Left renal cortex interstitium (tissue), 4 donors: ENCODE measurements at places on chromosomes 2 and 18. TPM values are rescaled to one million over a fixed set of nuclear protein-coding genes. Genes with fewer than 3 reads are reported as not detected.
A peak's percentile ranks its signal among the peaks of the same experiment; 100 is the strongest.

- DNase-seq: no peak
These were observed 123.5 kb upstream of the ZBTB14 start for GRCh38 chr18:5419030-5419429.

The SLC38A11 gene
- 11.1 TPM for polyA plus RNA-seq

The UGT1A1 gene
- polyA plus RNA-seq: 0.11 TPM

The GPR75 gene
- 3.9 TPM for polyA plus RNA-seq

DNA sequence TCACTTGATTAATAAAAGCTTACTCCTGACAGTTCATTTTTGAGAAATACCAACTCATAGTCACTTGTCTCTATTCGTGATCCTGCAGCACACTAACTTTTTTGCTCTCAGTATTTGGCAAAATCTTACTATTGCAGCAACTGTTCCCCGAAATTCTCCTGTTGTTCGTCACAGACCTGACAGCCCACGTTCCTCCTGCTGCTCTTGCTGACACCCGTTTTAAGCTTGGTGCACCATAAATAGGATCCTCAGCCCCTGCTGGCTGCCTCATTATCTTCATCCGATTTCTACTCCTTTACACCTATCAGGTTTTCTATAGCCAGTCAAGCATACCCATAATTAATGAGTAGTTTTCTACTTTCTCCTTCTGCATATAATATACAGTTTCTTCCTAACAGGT lies 368.8 kb downstream of the PLCL1 start:
- DNase-seq: no peak

The PREB gene
- polyA plus RNA-seq: 54.1 TPM

- no peak for DNase-seq
These were observed 159.4 kb downstream of the ASB1 start for GRCh38 chr2:238585836-238586821.

GRCh38 chr2:207504513-207505170 lies 25.1 kb upstream of the CREB1 start:
- no peak for DNase-seq

DNA sequence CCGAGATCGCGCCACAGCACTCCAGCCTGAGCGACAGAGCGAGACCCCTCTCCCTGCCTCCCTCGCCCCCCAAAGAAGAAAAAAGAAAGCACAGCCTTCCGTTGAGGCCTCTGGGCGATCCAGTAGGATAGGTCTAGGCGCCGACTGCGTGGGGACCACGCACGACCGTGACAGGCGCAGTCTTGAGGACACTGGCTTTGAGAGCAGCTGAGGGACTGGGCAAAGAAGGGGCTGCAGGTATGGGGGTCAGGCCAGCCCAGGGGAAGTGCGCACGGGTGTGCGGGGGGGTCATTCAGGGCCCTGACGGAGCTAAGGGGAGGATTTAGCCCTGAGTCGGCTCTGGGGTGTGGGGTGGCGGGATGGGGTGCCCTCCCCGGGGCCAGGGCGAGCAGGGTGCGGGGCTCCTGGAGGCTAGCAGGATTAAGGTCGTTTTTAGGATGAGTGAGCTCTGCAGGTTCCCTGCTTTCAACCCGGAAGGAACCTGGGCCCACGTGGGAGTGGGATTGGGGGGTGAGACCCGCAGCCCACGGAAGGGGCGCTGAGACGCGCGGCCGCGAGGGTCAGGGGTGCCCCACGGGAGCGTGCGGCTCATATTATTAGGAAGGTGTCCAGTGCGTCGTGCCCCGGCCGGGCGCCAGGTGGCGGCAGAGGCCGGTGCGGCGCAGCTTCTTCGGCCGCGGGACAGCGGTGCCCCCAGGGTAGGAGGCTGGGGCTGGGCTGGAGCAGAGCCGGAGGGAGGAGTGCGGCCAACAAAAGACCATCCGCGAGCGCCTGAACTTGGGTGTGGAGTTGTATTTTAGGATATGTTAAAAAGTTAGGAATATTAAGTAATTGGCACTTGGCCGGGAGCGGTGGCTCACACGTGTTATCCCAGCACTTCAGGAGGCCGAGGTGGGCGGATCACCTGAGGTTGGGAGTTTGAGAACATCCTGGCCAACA lies 20.5 kb upstream of the ZNF236 start:
- no peak for DNase-seq

- peak; percentile 5 for DNase-seq
These were observed 643.3 kb downstream of the SOCS6 start for GRCh38 chr18:70931942-70932814.

The IL18RAP gene
- 0.24 TPM for polyA plus RNA-seq

- no peak for DNase-seq
These were observed 164.4 kb downstream of the TMEFF2 start for GRCh38 chr2:192030289-192030688.

The NGEF gene
- 3.5 TPM for polyA plus RNA-seq

GRCh38 chr18:62939433-62939832 lies 224.1 kb downstream of the PHLPP1 start:
- DNase-seq: no peak

DNA sequence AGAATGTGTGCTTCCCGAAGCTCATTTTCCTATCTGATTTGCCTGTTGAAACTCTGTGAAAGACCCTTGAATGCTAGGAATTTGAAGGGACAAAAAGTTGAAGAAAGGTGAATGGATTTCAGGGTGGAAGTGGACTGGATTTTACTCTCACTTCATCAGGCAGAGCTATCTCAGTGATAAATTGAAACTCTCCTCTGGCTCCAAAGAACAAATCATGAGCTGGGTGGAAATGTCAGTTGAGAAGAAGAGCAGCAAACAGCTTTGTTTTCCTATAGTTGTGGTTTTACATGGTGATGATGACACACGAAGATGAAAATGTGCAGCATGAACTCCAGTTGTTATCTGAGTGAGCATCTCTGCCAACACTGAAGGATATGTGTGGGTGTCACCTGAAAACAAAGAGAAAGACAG lies 34.4 kb downstream of the CD28 start:
- no peak for DNase-seq

The TNFAIP6 gene
- 1.8 TPM for polyA plus RNA-seq

DNA sequence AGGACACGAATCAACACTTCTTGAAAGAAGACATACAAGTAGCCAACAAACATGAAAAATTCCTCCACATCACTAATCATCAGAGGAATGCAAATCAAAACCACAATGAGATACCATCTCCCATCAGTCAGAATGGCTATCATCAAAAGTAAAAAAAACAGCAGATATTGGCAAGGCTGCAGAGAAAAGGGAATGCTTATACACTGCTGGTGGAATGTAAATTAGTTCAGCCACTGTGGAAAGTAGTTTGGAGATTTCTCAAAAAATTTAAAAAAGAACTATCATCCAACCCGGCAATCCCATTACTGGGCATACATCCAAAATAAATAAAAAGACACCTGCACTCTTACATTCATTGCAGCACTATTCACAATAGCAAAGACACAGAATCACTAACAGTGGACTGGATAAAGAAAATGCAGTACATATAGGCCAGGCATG lies 78.7 kb downstream of the GRB14 start:
- DNase-seq: no peak

DNA sequence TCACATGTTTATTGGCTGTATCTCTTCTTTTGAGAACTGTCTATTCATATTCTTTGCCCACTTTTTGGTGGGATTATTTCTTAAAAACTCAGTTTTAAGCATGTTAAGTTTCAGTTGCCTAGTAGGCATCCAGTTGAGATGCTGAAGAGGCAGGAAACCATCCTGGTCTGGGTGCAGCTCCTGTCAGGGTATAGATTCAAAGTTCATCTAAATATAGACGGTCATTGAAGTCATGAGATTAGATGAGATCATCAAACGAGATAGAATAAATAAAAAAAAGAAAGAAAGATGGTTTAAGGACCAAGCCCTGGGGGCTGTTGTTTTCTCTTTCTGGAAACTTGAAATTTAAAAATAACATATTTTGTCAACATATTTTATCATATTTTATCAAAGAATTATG lies 9.2 kb upstream of the DNAH7 start:
- no peak for DNase-seq

GRCh38 chr18:38318416-38318815 lies 752.8 kb upstream of the CELF4 start:
- DNase-seq: no peak

- DNase-seq: no peak
These were observed 15.7 kb downstream of the MSH6 start for GRCh38 chr2:47798631-47799030.

The TMEM17 gene
- 5.6 TPM for polyA plus RNA-seq

DNA sequence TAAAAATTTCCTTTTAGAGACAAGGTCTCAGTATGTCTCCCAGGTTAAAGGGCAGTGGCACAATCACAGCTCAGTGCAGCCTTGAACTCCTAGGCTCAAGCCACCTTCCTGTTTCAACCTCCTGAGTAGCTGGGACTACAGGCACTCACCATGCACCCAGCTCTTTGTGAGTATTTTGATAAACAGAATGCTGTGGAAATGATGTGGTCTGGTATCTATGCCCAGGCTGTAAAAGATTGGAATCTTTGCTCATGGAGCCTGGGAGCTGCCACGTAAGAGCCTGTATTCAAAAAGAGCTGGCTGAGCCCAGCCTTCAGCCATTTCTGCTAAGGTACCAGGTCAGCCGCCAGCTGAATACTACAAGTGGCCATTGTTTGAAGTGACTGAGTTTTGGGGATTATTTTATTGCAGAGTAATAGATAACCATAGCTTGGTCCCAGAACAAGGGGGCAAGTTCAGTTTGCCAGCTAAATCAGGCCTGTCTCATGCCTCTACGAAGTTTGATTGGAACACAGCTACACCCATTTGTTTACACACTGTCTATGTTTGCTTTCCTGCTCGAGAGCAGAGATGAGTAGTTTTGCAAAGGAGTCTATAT lies 21.3 kb upstream of the ARL5A start:
- DNase-seq: no peak

DNA sequence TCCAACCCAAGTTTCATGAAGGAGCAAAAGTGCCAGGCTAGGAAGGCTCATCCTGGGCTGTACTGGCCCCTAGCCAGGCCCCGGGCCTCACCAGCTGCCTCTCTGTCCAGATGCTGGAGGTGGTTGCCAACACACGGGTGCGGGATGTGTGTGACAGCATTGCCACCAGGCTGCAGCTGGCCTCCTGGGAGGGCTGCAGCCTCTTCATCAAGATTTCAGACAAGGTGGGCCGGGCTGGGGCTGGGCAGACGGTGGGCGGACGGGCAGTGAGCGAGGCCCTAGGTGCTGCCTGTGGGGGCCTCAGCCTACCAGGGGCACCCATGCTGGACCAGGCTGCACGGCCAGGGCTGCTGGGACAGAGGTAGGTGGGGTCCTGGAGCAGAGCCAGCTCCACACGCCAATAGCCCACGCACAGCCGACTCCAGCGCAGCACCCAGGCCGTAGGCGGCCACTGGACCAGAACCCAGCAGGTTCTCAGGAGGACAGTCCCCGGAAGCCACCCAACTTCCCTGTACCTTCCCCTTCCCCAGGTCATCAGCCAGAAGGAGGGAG lies 11.8 kb upstream of the GPR17 start:
- no peak for DNase-seq

- DNase-seq: no peak
These were observed 1.4 kb downstream of the EHBP1 start for GRCh38 chr2:62706721-62707521.

DNA sequence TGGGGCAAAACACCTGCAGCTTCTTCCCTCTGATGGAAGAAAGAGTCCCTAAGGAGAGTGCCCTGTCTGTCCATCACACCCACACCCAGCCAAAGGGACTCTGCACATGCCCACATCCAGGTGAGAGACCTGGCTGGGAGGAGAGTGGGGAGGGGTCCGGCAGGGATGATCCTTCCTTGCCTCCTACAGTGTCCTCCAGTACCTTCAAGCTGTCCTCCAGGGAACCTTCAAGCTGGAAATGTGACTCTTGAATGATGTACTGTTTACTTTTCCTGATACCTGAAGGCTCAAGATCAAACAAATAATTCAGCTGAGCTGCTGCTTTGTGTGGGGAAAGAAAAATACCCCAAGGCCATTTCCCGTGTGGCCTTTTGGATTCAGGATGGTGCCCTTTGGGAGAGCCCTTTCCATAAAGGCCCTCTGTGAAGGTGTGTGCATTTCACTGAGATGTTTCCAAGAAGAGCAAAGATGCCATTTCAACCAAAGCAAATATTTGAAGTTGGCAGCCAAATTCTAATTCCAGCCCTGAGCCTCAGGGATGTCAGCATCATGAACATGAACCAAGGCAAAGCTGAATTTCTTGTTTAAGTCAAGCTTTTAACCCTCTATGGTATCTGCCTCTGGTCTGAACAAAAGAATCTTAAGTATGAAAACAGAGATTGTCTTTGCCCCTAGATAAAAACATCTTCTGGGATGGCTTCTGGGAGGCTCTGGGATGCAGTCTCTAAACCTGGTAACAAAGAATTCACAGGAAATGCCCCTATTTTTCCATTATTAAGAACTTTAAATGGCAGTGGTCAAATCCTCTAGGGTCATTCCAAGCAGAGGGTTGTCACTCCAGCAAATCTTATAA lies 11.1 kb downstream of the EVA1A start:
- no peak for DNase-seq

DNA sequence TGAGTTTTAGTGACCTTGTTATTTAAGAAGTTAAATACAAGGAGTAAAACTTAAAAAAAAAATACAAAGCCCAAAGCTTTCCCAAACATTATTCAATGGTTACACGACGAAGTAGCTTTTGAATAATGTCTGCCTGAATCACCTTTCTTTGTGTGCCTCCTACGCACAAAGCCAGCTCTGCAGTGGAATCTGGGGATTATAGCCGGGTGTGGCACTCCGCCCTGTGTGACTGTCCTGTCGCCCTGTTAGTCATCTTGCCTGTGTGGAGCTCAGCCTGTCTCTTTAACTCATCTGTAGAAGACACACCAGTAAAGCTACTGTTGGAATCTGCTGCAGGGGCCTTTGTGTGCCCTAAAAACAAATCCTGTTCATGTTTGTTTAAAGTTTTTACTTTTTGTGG lies 79.4 kb upstream of the TCF7L1 start:
- no peak for DNase-seq

The SH3BP4 gene
- polyA plus RNA-seq: 41.7 TPM

The RPL31 gene
- 3,194 TPM for polyA plus RNA-seq

The DSEL gene
- polyA plus RNA-seq: 18.7 TPM

GRCh38 chr2:120231564-120231973 lies 8.4 kb upstream of the TMEM185B start:
- DNase-seq: no peak

The UXS1 gene
- 80.5 TPM for polyA plus RNA-seq

GRCh38 chr2:202317080-202317857 lies 51.7 kb downstream of the NOP58 start:
- peak; percentile 41 for DNase-seq

GRCh38 chr2:233934524-233934923 lies 17.4 kb downstream of the TRPM8 start:
- no peak for DNase-seq

DNA sequence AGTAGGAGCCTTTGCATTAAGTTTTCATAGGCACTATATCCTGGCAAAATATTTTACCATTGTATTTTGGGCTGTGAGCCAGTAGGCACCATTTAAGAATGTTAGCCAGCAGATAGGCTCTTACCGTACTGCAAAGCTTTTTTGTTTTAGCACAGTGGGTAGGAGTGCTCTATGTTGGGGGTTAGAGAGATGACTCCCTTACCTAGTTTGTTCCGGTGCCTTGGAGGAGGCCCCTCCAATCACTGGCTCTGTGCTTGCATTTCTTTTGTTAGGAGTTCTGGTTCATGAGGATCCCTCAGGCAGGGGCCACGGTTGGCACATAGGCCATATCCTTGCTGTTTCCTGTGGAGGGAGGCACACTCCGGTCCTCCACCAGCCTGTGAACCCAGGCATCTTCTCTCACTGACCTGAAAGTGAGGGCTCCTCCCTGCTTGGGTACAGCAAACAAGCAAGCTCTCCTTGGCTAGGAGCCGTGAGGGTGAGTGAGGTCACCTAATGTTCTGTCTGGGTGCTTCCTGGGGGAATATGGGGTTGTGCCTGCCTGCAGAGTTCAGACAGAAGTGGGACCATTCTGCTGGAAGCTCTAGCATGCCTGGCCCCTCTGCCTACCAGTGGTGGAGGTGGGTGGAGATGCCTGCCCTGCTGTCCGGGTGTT lies 29.8 kb downstream of the LTBP1 start:
- DNase-seq: no peak
